ENCODE measurements at places on chromosomes 2 and 18.
A peak's percentile ranks its signal among the peaks of the same experiment; 100 is the strongest.

DNA sequence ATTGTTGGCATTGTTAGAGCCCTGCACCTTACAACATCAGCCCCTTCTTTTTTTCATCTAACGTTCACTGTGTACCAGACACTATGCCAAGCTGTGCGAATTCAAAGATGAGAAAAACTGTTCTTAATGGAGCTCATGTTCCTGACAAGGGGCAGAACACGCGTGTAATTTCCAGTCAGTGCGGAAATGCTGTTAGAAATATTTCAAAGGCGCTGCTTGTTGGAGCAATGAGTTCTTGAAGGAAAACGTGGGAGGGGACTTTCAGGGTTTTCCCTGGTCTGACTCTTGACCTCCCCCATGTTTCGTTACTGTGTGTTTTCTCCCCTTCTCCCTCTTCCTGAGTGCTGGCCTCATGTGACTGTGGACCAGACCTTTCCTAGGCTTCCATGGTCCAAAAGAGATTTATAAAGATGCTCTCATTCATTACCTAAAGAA lies 1.5 kb downstream of the MTHFD2 start:
- DNase-seq: no peak

DNA sequence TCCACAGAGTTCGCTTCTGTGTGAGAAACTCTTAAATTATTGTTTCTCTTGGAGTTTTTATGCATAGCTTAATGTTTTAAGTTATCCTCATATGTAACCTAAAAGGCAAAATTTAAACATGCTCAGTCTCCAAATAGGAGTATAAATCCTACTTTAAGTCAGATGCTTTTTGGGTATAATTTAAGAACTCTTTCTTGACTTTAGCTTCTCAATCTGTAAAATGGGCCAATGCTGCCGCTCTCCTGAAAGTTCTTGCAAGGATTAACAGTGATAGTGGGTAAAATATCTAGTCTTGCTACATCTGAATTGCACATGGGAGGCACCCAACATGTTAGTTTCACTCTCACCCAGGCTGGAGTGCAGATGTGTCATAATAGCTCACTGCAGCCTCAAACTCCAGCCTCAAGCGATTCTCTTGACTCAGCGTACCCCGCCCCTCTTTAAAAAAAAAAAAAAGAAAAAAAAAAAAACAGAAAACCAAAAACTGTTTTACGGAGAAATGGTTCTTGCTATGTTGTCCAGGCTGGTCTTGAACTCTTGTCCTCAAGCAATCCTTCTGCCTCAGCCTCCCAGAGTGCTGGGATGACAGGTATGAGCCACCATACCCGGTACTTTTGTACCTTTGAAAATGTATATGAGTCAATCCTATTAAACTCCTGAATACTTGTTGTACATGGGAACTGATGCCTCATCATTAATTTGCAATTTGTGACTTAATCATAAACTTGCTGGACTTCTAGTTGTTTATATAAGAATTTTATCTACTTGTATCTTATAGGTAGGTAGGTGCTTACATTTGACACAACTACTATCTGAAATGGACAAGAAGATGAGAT lies 1.8 kb downstream of the FBXO48 start:
- peak; percentile 71 for DNase-seq

- no peak for DNase-seq
Observed at GRCh38 chr2:65746931-65747675, 314.7 kb upstream of the SPRED2 start.

- DNase-seq: peak; percentile 39
Observed at GRCh38 chr2:102367331-102367971, 11.9 kb downstream of the IL18R1 start.

DNA sequence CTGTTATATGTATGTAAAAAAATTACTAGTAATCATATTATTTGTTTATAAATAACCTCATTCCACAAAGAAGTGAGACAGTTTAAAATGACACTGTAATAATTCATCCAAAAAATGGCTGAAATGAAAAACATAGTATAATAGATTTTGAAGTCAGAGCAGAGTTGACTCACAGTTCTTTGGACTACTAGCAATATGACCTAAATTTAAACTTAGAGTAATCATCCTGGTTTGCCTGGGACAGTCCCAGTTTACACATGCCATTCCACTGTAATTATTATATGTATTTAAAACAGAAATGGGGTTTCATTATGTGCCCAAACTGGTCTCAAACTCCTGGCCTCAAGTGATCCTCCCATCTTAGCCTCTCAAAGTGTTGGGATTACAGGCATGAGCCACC lies 48.3 kb downstream of the CCDC88A start:
- no peak for DNase-seq

- no peak for DNase-seq
Observed at GRCh38 chr2:55311444-55311870, 42.4 kb upstream of the MTIF2 start.

GRCh38 chr2:137348301-137348700 lies 583.0 kb downstream of the THSD7B start:
- no peak for DNase-seq

GRCh38 chr2:228038967-228039366 lies 142.5 kb downstream of the SPHKAP start:
- no peak for DNase-seq

DNA sequence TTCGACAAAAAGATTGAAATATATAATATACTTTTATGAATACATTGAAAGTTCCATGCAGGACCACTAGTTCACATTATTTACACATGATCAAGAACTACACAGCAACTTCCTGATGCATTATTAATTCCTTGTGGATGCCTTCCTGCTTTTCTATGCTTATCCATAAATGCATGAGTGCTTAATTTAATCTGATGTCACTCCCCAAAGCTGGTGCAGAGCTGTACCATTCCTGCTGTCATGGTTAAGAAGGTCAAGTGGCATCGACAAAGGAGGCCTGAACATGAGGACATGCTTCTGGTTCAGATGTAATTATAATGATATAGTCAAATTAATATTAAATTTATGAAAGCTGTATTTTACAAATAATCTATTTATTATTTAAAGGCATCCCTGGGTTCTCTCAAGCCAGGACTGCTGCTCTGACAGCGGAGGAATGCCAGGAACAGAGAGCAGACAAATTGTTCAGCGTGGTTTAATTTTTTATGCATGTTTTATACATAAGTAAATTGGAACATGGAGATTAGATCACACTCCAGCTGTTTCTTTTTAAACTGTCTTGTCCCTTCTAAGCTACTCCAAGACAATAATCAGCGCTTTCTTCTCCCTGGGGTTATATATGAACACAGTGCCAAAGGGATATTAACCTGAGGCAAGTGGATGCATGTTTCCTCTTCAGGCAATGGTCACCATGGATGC lies 307.3 kb upstream of the CNTNAP5 start:
- DNase-seq: no peak

GRCh38 chr2:137910641-137911040 lies 53.6 kb upstream of the HNMT start:
- DNase-seq: no peak

DNA sequence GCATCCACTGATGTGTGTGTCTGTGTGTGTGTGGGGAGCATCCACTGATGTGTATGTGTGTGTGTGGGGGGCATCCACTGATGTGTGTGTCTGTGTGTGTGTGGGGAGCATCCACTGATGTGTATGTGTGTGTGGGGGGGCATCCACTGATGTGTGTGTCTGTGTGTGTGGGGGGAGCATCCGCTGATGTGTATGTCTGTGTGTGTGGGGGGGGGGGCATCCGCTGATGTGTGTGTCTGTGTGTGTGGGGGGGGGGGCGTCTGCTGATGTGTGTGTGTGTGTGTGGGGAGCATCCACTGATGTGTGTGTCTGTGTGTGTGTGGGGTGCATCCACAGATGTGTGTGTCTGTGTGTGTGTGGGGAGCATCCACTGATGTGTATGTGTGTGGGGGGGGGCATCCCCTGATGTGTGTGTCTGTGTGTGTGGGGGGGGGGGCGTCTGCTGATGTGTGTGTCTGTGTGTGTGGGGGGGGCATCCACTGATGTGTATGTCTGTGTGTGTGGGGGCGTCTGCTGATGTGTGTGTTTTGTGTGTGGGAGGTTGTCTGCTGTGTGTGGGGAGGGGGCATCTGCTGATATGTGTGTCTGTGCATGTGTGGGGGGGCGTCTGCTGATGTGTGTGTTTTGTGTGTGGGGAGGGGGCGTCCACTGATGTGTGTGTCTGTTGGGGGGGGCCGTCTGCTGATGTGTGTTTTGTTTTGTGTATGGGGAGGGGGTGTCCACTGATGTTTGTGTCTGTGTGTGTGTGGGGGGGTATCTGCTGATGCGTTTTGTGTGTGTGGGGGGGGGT lies 125.9 kb downstream of the NFATC1 start:
- DNase-seq: peak; percentile 15

DNA sequence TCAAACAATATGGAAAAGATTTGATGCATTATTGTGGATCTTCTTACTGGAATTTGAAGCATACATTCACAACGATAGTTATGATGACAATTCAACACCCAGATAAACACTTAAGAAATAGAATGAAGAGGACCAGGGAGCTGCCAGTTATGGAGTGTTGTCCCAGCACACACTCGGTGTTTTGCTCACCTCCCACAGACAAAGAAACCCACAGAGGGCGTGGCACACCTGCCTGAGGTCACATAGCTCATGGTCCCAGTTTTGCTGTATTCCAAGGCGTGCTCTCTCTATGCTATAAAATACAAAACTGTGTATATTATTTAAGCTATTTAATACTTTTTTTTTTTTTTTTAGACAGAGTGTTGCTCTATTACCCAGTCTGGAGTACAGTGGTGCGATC lies 31.1 kb downstream of the EFR3B start:
- no peak for DNase-seq

DNA sequence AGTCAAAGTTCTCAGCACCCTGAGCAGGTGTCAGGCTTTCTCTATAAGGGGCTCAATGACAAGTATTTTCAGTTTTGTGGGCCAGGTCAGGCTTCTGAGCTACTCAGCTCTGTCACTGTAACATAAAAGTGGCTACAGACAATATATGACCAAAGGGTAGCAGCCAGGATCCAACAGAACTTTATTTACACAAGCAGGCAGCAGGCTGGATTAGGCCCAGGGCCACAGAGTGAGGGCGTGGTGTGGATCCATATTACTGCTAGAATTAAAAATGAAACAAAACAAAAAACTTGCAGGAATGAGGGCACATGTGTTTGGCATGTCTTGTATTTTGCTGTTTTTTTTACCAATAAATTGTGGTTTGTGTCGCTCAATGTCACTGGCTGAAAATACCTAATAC lies 143.7 kb downstream of the EIPR1 start:
- DNase-seq: no peak

DNA sequence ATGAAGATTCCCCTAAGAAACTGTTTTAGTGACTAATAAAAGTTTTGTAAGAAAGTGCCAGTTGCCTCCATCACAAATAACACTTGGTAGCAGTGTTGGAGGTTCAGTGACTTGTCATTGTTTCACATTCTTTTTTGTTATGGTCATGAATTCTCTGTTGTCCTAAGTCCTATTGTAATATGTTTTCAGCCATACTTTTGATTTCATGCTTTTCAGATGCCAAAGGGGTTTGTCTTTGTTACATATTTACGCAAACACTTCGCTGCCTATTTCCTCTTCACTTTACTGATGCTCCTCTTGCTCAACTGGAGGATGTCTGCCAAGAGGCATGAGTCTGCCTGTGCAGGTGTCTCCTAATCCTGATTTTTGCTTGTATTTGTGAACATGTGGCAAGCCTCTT lies 66.6 kb downstream of the PHLPP1 start:
- DNase-seq: no peak

DNA sequence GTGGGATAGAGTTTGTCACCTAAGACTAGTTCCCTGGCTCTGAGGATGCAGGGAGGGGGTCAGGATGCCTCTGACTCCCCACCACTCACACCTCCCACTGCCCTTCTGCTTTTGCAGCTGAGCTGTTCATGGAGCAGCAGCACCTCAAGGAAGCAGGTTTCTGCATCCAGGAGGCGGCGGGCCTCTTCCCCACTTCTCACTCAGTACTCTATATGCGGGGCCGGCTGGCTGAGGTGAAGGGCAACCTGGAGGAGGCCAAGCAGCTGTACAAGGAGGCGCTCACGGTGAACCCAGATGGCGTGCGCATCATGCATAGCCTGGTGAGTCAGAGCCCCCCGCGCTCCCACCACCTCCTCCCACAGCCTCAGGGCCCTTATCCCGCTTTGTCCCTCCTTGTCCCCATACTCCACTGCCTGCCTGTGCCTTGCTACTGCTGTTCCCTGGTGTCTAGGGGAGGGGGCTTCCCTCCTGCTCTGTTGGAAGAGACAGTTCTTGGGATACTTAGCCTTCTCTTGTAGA lies 94.4 kb downstream of the STPG4 start:
- DNase-seq: no peak

DNA sequence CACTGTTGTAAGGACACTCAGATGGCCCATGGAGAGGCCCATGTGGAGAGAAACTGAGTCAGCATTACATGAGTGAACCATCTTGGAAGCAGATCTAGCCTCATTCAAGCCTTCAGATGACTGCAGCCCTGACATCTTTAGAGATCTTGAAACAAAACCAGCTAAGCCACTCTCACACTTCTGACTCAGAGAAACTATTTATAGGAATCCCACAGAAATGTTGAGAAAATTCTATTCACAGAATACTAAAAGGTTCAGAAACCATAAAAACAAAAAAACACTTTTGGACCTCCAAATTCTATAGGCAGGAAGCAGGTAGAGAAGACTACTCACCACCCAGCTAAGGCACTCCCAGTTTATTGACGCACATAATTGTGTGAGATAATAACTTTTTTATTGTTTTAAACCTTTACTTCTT lies 8.7 kb downstream of the TMEM169 start:
- no peak for DNase-seq
